Renal cortical epithelial cell (primary cell): ENCODE measurements at places on chromosomes 13 and 19.

DNA sequence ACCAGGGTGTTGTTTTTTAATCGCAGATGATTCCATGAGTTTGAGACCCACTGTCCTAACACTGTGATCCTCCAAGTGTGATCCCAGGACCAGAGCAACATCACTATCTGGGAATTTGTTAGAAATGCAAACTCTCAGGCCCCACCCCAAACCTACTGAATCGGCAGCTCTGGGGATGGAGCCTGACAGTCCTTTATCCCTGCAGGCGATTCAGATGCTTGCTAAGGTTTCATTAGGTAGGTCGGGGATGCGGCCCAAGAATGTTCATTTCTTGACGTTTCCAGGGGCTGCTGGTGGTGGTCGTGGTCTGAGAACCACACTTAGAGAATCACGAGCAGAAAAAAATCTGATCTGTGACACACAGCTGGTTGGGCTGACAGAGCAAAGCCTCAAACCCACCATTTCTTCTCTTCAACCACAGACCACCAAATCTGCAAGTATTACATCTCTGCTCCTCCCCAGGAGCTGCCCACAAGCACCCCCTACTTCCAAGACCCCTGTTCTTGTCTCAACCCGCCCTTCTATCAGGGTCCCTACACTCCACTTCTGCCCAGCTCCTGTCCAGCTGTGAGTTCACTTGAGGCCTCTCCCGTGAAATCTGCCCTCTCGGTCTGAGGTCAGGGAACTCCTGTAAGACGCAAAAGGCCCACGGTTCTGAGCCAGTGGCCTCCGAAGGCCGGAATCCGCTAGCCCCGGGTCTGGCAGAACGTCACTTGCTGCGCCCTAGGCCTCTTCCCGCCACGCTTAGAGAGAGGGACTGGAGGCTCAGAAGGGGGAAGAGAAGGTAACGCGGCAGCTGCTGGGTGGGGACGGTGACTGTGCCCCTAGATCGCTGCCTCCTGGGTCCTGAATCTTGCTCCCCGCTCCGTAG, 1.1 kb upstream of the FARP1 start:
- DNase-seq = peak; percentile 27

- no peak for DNase-seq
Observed at GRCh38 chr13:110431425-110432294, 124.6 kb downstream of the COL4A2 start.

GRCh38 chr13:46385946-46386345, 1.1 kb downstream of the RUBCNL start:
- no peak for DNase-seq

DNA sequence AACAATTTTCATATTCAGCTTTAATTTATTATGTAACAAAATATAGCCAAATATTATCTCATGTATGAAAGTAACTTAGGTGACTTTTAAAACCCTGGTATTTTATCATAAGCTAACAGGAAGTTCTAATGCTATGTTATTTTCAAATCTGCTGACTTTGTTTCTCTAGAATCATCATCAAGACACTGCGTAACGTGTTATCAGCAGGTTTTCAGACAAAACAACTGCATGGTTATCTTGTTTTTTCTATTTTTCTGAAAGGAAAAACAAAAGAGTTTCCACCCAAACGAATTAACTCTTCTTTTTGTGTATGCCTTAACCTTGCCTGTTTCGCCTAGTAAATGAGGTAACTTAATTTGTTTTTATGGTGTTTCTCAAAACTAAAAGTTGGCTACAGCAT, 156.3 kb downstream of the TBC1D4 start:
- DNase-seq = no peak

- peak; percentile 78 for DNase-seq
Observed at GRCh38 chr19:56091066-56091490, 30.0 kb downstream of the ZNF787 start.

DNA sequence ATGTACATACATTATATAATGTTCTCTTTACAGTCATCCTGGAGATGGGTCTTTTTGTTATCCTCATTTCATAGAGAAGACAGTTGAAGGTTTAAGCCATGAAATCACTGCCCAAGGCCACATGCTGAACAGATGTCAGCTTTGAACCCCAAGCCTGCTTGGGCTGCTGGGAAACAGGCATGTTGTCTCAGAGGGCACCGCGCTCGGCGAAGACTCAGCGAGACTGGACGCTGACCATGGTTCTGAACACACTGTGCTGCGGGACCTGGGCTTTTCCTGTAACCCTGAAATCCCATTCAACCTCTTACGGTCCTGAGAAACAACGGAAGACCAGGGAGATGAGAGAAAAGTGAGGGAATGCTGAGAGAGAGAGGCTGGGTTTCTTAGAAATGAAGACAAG, 27.3 kb downstream of the LRFN3 start:
- peak; percentile 40 for DNase-seq

- no peak for DNase-seq
Observed at GRCh38 chr13:109249780-109250528, 536.4 kb downstream of the IRS2 start.

DNA sequence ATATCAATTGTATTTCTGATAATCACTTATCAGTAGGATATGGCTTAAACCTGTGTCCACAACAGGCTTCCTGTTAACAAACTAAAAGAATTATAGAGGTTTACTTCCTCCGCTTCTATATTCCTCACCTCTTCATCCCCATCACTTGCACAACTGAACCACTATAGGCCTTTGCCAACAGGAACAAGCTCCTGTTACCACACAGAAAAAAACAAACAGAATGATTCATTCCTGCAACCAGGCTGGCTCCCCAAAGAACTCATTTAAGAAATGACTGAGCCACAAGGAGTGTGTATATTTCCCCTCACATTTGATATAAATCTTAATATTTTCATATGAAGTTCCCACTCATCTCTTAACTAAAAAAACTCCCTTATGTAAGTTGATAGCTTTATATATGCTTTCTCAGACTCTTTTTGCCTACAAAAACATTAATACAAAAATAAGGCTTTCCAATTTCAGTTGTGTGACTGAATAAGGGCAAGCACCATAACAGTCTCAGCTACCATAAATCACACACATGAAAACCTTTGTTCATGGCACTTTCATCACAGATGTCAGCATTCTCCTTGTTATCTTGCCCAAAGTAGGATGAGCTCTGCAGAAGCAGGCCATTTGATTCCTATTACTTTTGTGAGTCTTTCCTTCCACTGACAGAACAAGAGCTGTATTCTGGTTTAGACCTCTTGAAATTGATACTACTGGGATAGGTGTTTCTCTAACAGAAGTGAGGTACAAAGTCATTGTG, 366.8 kb downstream of the SLITRK1 start:
- peak; percentile 11 for DNase-seq
